ENCODE measurements at places on chromosomes 7 and 10.
A peak's percentile ranks its signal among the peaks of the same experiment; 100 is the strongest.

GRCh38 chr7:82131215-82131614, 312.4 kb downstream of the CACNA2D1 start:
- no peak for DNase-seq

DNA sequence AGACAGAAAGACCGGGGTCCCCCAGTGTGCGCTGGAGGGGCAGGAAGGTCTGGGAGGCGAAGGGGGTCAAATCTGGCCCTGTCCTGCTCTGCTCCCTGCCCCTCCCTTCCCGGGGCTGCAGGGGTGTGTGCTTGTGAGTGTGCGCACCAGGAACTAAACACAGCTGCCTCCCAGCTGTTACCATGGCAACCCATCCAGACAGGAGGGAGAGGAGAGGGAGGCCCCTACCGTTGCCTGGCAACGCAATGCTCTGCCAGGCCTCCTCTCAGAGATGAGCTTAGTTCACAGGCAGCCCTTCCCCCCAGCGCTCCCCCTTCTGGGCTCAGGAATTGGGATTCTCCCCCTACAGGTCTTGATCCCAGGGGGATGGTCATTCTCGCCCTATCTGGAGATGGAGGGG, 6.1 kb downstream of the NYAP1 start:
- no peak for DNase-seq

DNA sequence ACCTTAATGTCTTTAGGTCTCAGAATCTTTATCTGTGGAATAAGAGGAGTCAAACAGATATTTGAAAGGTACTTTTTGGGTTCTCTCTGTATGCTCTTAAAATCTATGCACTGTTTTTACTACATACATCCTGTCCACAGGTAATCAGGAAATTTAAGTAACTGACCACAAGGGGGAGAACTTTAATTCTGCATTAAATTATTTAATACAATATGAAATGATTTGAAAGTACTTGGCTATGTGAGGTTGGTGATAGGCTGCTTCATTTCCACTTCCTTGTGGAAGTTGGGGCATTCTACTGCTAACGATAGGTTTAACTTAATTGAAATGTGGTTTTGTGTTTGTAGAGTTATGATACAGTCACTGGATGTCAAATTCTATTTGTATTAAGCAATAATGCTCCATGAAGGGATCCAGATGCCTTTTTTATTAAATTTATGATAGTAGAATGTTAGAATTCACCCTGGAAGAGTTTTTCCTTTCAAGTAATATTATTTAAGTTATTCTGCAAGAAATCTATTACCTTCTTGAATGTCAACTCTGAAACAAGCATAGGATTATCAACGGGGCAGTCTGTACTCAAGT, 6.0 kb downstream of the TEX47 start:
- DNase-seq, result peak; percentile 18

- DNase-seq, result no peak
Measured at GRCh38 chr10:20508921-20509320, 388.2 kb downstream of the NEBL start.

DNA sequence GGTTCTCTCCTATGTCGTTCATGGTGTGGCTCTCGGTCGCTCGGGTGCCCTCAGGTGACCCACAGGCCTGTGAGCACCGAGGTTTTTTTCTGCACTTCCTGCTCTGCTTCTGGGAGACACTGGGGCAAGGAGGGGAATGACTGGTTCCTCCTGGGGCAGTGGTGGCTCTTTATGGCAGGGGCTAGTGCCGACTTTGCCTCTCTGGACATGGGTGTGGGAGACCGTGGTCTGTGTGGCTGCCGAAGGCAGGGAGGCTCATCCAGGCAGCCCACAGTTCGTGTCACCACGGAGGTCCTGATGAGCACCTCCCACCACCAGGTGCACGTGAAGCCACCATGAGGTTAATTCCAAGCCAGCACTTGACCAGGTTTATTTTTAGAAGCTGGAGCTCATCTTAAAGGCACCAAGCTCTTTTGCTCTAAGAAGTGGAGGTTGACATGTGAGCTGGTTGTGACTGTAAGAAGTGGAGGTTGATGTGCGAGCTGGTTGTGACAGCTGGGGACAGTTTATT, 24.7 kb upstream of the DPYSL4 start:
- no peak for DNase-seq

DNA sequence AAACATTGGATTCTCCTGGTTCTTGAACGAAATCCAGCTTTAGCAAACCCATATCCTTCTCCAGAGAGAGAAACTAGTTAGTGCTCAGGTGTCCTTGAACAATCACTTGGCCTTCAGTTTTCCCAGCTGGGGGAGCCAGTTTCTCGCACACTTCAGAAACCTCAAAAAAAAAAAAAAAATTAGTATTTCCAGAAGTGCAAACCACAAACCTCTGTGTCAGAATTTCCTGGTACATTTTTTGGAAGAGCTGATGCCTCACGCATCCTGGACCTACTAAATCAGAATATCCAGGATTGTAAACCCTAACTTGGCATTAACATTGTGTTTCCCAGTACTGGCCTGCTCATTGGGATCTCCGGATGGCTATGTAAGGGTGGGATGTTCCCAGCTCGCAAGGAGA, 143.4 kb upstream of the EGR2 start:
- DNase-seq, result no peak

DNA sequence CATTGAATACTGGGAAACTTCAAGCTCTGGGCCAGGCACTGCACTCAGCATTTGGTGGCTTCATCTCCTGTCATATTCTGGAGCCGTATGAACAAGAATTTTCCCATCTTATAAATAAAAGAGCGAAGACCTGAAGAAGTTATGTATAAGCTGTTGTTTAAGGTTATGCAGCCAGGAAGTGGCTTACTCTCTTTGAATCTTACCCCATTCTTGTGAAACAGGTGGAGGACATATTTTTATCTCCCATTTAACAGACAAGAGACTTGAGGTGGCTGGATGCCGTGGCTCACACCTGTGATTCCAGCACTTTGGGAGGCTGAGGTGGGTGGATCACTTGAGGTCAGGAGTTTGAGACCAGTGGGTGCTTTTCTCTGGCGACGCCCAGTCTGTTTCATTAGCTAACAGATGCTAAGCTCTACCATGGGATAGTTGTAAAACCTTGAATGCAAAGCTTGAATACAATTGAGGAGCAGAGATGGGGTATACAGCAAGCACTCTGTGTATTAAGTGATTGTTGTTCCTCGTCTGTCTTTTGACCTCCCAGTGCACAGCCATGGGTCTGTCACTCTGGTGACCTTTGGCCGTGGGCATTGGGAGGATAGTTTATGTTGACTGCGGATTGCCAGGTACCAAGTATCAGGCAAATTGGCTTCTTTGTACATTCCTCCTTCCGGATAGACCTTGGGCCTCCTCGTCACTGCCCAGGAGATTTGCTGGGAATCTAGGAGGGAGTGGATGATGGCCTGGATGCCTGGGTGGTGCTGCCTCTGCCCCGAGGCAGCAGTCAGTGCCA, 85.8 kb downstream of the GRK5 start:
- no peak for DNase-seq

DNA sequence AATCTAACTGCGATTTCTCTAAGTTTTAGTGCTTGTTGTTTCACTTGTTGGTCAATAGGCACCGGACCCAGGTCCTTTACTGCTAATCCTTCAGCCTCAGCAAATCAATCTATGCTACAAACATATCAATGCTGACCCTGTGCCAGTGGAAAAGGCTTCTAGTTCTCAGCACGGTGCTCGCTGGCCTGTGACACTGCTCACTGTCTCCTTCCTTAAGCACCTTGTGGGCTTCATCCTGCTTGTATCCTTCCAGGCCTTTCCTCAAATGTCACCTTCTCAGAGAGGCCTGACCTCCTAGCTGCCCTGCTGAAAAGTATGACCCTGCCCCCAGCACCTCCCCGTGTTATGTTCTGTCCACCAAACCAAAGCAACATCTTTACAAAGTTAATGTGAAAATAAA, 201.2 kb upstream of the FRMD4A start:
- no peak for DNase-seq

DNA sequence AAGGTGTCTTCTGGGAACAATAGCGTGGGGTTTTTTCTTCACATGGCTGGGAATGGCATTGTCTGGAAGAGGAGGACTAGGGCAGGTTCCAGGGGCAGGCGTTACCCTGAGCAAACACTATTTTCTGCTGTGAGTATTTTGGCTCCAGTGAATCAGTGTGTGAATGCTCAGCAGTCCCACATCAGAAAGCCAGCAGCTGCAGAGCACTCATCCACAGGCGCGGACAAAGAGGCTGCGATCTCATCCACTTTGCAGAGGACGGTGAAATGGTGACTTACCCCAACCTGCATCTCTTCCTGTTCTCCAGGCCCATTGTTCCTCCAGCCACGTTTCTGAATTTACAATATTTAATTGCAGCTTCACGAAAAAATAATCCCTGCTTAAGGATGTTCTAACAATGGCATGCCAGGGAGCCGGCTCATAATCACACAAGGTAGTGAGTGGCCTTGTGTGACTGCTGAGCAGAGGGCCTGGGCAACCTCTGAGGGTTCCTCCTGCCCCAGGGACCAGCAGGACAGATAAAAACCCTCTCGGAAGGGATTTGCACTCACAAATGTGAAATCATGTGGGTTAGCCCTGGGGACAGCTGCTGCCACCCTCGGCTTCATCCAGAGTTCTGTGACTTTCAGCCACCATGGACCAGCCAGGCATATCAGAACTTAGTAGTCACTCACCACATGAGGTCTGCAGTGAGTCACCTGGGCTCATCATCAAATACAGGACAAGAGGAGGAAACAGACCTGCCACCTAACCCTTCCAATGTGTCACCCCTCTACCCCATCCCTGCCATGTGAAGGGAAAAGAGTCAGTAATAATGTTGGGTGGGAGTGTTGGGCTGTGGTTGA, 65.0 kb upstream of the EN2 start:
- no peak for DNase-seq

DNA sequence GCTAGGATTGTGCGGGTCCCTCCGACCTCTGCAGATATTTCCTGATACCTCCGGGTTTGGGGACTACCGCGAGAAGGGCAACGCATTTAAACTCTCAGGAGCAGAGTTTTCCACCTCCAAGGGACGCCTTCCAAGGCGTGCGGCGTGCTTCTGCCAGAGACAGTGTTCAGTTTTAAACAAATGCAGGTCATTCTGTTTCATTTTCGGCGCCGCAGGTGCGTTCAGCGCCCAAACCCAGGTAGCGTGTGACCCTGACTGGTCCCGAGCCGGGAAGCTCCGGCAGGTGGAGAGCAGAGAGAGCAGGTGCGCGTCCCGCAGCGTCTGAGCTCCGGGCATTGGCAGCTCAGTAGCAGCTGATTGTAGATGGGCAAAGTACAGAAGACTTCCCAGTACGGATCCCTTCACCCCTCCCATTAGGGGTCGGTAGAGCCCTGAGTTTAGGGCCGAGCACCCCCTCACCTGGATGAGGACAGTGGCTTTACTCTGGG, 1.4 kb upstream of the CYP26A1 start:
- DNase-seq, result no peak

DNA sequence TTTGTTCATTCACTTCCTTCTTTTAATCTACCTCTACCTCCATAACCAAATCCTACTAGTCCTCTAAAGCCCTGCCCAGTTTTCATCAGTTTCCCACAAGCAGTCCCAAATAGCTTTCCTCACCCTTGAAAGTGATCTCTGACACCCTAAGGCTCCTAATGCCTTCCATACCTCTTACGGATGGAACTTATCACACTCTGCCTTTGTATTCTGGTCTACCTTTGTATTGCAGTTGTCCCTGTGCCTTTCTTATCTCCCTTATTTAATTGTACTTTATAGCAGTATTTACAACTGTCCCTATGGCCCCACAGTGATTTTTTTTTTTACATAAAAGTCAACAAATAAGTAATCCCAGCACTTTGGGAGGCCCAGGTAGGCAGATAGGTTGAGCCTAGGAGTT, 33.8 kb downstream of the ACSL5 start:
- DNase-seq, result no peak

GRCh38 chr7:155769701-155770100, 42.6 kb downstream of the SHH start:
- no peak for DNase-seq

DNA sequence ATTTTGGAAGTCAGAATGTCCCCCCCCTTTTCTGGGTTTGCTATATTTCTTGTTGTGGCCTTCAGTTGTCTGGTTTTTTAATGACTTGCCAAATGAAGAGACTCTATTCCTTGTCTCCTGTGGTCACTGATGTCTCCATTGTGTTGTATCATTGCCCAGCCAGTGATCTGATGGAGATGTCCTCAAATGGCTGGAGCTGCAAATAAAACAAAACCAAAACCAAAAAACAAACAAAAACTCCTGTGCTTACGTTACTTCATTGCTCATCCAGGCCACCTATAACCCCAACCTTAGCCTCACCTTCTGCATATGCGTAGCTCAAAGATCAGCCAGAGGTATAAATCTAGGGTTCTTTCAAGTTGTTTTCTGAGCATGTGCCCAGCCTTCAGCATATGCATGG, 5.1 kb downstream of the RBM33 start:
- DNase-seq, result no peak

DNA sequence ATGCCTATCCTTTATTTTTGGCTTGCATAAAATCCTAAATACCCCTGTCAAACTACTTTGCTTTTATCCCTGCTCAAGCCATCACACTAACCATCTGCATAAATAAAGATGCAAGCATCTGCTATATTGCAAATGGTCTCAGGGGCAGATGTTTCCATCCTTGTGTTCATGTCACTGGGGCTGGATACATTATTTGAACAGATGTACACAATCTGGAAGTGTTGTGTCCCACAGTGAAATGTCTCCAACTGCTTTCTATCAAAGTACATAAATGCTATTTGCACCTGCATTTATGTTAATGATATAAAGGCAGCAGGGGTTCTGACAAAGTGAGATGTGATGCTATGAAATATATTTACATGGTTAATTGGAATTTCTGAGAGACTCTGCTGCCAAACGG, 163.1 kb downstream of the ZNF438 start:
- no peak for DNase-seq

GRCh38 chr10:33012306-33012705, 54.3 kb upstream of the ITGB1 start:
- no peak for DNase-seq

GRCh38 chr10:17454161-17455014, at the start of gene ST8SIA6:
Gene ST8SIA6, minus strand, starts transcription at chr10:17454595. Its CDS starts 340 bp downstream, at chr10:17454255.
- no peak for DNase-seq

GRCh38 chr7:144534655-144535395, 131.3 kb upstream of the NOBOX start:
- no peak for DNase-seq

DNA sequence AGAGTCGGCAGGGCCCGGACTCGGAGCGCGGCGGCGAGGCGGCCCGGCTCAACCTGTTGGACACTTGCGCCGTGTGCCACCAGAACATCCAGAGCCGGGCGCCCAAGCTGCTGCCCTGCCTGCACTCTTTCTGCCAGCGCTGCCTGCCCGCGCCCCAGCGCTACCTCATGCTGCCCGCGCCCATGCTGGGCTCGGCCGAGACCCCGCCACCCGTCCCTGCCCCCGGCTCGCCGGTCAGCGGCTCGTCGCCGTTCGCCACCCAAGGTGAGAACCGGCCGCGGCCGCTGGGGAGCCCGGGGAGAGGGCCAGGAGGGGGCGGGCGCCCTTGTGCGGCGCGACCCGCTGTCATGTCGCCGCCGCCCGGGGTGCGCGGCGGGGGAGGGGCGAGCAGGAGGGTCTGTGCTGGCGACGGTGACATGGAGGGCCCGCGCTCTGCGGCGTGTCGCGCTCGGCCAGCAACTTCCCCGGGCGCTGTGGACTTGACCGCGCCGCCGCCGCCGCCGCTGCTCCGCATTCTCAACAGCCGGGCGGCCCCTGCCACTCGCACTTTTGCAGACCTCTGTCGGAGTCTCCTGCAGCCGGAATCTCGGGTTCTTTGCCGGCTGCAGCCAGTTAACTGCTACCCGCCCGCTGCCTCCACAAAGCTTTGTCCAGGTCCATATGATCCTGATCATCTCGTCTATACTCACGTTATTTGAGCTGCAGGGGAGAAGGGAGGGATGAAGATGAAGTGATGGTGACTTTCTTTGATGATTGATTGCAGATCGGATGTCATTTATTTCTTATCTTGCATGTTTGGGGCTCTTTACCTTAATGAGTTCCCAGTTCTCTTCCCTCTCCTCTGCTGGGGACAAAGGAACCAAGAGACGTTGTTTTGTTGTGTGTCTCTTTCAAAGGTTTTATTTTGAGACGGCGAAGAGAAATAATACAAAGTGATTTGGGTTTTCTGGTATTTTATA, 869 bp downstream of the TRIM24 start:
- DNase-seq, result no peak
